ENCODE measurements at places on chromosomes 16 and 17. TPM values are rescaled to one million over a fixed set of nuclear protein-coding genes. Genes with fewer than 3 reads are reported as not detected.

The SYT17 gene
- 0.12 TPM for polyA plus RNA-seq

DNA sequence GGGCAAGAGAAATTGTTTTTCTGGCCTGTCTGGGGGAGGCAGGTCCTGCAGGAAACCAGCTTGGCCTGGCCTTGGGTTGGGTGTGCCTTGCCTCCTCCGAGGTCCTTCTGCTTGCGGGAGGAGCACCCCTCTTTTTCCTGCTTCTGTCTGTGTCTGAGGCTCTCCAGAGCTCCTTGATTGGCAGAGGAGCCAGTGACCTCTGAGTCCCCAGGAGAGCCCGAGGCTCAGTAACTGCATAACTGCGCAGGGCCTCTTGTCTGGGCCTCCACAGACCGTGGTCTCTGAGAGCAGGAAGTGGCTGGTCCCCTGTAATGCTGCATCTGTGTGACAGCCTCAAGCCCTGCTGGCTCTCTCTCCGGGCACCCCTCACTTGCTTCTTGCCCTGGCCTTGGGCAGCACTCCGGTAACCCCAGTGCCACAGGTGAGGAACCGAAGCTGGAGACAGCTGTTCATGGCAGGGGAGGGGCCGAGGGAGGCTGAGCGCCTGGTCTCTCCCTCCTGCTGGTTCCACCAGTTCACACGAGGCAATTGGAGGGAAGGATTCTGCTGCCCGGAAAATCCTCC lies 1.6 kb downstream of the CAPN15 start:
- DNase-seq, result no peak

The DNAI2 gene
- polyA plus RNA-seq, result not detected

- peak; percentile 64 for DNase-seq
Measured at GRCh38 chr17:81428948-81429774, 33.9 kb downstream of the BAHCC1 start.

The KRTAP4-1 gene
- polyA plus RNA-seq, result not detected

The PLEKHH3 gene
- 5.8 TPM for polyA plus RNA-seq
